ENCODE measurements at places on chromosomes 4 and X.

GRCh38 chr4:136847881-136848621, 684.2 kb downstream of the PCDH18 start:
- no peak for DNase-seq

DNA sequence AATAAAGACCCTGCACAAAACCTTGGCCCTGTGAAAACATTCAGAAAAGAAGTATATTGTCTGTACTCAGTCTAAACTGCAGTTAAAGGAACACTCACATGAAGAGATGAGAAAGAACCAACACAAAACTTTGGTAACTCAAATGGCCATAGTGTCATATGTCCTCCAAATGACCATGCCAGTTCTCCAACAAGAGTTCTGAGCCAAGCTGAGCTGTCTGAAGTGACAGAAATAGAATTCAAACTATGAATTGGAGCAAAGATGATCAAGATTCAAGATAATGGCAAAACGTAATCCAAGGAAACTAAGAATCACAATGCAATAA, 739.3 kb upstream of the NDST4 start:
- no peak for DNase-seq

DNA sequence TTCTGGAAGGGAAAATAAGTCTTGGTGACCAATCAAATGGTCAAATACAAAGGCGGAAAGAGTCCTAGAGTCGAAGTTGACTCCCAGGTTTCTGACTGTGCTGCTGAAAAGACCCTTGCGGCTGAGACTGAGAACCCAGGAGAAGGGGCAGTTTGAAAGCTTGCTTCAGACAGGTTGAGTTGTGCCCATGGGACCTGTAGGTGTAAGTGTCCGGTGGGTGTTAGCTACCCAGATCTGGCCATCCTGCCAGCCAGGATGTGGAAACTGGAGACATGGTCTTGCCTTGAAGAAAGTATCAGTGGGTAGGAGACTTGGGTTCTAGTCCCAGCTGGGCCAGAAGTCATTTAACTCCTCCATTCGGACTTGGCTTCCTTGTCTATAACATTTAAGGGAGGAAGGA, 275.2 kb downstream of the EVC2 start:
- no peak for DNase-seq

GRCh38 chrX:151621422-151621821, 57.9 kb downstream of the PASD1 start:
- no peak for DNase-seq

DNA sequence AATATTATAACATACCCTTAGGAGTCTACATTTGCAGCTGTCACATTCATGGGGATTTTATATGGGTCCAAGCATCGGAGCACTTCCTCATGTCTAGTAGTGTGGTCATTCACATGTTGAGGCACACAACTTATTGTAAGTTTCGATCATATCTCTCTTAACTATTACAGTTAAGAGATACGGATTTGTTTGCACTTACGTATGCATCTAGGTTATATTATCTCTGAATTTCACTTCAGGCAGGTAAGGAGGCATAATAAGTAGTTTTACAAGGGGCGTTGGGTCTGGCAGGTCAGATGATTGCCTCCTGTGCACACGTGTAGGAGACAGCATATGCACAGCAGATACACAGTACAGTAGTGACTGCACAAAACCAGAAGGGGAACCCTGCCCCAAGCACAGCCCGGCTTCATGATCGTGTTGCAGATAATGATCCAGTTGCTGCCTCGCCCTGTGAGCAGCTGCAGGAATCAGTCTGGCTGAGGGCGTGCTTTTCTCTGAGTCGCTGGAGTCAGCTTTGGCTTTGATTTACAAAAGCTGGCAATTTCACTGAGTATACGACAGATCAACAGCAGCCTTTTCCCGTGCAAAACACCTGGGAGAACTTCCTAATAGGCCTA, 302.9 kb upstream of the GATB start:
- DNase-seq = no peak

Data from AG04450 (cell line).